Heart right ventricle (tissue), 16 donors: ENCODE measurements at places on chromosomes 13 and 19. TPM values are rescaled to one million over a fixed set of nuclear protein-coding genes. Genes with fewer than 3 reads are reported as not detected.
A peak's percentile ranks its signal among the peaks of the same experiment; 100 is the strongest.

DNA sequence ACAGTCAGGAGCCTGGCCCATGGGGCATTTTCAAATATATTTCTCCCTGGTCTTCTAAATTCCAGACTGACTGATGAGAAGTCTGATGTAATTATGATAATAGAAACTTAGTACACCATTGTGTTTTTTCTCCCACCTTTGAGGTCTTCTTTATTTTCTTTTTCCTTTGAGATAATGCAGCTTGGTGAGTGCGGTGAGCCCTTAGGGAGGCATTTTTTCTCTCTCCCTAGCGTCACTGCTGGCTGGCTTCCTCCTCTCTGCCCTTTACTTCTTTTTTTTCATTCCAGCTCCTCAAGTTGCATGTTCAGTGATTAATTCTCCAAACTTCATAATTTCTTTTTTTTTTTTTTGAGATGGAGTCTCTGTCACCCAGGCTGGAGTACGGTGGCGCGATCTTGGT is 12.8 kb upstream of the CDC42EP5 start:
- DNase-seq: no peak

MYO16 gene
- polyA plus RNA-seq: 5.9 TPM

DAND5 gene
- 0.71 TPM for polyA plus RNA-seq

- DNase-seq: no peak
Measured at GRCh38 chr19:715347-715746, 6.6 kb downstream of the PALM start.

GRCh38 chr19:13079542-13079986 is 23.1 kb downstream of the LYL1 start:
- DNase-seq: no peak

- DNase-seq: no peak
Measured at GRCh38 chr19:44548736-44549135, 19.3 kb upstream of the CEACAM20 start.

DNA sequence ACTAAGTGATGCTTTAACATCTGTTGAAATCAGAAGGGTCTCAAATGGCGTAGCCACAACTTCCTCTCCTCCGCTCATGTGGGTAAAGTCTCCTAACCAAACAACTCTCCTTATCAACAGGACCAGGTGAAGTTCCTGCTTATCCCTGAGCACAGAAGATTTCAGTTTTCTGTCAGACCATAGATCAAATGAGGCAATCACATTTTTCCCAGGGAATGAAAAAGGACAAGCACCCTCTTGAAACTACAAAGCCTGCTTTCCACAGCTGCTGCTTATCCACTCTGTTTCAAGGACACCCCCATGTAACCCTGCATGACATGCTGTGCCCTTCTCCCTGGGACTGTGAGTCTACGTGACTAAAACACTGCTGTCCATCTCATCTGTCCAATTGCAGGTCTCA is 788.3 kb upstream of the SLITRK5 start:
- peak; percentile 4 for DNase-seq

ZNF285 gene
- polyA plus RNA-seq: 4.5 TPM

DNA sequence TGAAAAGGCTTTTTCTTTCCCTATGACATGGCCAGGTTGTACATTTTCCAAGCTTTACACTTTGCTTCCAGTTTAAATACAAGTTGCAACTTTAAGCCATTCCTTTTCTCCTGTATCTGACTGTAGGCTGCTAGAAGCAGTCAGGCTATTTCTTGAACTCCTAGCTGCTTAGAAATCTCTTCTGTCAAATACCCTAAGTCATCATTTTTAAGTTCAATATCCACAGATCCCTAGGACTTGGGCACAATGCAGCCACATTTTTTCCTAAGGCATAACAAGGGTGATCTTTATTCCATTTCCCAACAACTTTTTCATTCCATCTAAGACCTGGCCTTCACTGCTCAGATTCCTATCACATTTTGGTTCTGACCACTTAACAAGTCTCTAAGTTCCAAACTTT is 142.7 kb upstream of the TUBA3C start:
- DNase-seq: no peak

C19orf81 gene
- 1.8 TPM for polyA plus RNA-seq
